ENCODE measurements at places on chromosomes 3 and 15.

DNA sequence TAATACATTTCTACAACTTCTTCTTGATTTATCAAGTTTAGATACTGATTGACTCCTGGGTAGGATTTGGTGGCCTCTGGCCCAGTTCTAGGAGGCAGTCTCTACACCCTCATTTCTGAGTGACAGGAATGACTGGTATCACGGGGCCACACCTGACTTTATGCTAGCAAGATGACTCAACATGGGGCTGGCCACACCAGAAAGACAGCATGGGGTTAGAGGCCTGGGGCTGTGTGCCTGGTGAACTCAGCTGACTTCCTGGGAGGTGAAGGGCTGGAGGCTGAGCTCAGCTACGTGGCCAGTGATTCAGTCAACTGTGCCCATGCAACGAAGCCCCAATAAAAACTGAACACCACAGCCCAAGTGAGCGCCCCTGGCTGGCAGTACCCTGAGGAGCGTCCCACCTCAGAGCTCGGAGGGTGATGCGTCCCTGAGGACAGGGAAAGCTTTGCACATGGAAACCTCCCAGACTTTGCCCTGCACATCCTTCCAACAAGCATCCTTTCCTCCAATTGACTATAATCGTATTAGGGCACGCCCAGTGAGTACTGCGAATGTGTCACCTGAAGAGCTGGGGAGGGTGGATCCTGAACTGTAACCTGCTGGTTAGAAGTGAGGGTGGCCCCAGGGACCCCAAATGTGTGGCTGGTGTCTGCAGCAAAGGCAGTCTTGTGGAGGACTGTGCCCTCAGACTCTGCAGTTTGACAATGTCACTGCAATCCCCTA, 57.2 kb downstream of the NIPA2 start:
- DNase-seq, result no peak

DNA sequence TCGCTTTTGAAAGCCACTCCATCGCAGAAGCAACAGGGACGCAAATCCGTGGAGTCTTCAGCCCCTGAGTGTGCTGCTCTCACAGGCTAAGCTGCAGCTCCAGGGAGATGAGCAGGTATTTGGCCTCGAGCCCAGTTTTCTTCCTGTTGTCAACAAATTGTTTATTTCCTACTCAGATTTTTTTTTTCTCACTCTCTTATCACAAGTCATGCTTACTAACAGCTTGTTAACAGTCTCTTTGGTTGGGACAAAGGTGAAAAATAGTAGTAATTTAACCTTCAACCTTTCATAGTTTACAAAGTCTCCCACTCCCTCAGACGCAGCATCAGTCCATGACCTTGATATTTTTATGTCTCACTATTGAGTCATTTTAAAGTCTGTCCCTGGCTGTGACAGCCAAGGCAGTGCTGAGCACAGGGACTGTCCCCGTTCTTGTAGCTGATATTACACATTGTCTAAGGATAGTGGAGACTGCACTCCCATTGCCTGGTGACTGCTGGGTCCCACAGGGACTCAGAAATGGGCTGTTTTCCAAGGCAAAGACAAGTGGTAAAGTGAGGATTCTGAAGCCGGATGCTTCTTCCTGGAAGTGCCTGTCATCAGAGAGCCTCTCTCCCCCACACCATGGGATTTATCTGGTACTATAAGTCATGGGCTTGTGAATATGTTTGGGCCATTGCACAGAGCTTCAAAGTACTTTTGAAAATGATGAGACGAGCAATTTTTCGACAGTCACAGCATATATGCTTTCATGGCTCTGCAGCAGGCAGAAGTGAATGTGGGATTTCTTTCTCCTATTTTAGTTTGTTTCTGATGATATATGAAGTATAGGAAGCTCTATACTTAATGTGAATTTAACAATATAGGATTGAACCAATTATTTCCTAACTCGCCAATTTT, 59.8 kb upstream of the UNC13C start:
- DNase-seq, result peak; percentile 54

DNA sequence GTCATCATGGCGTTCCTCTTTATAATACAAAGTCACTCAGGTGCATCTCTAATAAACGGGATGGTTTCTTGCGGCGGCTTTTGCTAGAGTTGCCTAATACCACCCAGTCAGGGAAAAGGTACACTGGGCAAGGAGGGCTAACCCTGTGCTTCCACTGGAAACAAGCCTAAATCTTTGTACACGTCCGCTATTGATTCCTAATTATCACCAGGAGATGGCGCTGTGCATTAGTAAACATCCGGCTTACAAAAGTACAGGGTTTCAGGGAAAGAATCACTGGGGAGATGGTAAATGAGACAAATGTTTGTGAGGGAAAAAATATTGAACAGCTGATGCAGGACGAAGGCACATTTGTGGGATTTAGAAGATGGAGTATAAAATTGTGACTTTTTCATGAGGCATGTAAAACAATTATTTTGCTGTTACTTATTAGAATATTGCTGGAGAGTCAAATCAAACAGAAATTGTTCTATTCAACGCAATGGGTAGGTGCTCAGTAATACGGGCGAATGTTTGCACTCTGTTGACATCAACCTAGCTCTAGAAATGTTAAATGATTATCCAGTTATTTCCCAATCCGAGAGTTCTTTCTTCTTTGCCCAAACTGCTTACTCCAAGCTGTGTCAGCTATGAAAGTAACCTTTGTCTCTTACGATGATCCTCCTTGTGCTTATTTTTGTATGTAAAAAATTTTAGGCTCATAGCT, 50.6 kb downstream of the GMNC start:
- DNase-seq, result no peak

- DNase-seq, result no peak
Measured at GRCh38 chr3:72724070-72724469, 124.2 kb downstream of the SHQ1 start.

- no peak for DNase-seq
Measured at GRCh38 chr15:90187257-90187868, 13.8 kb upstream of the SEMA4B start.

DNA sequence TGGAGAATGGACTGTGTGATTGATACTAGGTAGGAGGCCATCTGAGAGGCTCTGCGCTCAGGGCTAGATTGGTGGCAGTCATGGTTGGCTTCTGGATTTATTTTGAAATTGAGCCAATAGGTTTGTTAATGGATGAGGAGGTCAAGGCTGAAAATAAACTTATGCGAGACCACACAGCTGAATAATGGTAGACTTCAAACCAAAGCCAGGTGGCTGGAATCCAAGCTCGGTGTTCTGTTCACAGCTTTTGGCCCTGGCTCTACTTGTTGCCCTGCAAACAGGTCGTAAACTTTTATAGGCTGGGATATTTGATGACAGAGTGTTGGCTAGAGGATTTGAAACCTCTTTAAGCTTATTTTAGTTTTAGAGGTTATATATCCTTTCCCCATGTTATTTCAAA, 160.4 kb downstream of the CHL1 start:
- peak; percentile 83 for DNase-seq

DNA sequence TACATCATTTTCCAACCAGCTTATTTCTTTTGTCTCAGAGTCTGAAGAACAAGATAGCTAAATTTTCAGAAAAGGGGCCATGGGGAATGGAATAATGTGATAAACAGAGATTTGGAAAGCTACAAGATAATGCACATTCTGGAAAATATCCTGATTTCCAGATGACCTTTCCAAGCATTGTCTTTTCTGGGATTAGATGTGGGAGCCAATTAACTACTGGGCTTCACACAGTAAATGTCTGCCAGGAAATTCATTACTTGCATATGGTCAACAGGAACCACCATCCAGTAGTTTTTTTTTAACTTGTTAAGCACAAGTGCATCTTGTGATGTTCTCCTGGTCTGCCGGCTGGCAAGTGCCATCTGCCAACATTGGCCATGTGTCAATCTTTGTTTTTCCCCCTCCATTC, 131.1 kb upstream of the BFSP2 start:
- peak; percentile 61 for DNase-seq

GRCh38 chr3:43523454-43524053, 98.3 kb downstream of the ANO10 start:
- DNase-seq, result no peak

DNA sequence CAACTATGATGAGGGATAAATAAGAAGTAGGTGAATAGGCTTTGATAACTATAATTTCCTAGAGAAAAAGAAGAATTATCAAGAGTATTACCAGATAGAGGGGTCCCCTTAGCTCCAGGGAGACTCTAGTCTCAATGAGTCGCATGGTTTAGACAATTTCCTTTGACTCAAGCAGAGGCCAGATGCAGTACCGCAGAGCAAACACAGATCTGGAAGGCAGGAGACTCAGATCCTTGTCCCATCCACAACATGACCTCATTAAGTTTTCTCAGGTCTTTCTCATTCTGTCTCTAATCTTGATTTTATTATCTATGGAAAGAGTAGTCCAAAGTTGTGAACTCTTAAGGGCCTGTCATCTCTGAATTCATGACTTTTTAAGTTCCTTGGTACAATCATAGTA, 987.9 kb downstream of the NTRK3 start:
- no peak for DNase-seq

GRCh38 chr15:40046721-40047414, 7.9 kb upstream of the SRP14 start:
- DNase-seq, result no peak

GRCh38 chr3:13229273-13229949, 156.2 kb upstream of the IQSEC1 start:
- DNase-seq, result no peak

DNA sequence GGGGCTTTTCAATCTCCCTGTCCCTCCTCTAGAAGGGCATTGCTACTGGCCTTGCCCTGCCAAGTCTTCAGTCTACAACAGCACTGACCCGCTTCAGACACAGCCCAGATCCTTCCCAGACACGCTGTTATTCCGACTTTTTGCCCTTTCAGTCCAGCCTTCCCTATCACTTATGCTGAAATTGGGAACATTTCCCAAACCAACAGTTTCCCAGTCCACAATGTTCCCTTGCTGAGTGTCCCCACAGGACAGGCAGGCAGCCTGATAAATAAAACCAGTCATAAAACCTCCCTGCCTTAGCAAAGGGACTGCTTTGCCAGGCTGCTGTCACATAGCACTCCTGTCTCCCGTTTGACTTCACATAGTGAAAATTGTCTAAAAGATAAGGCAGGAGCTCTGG, 43.5 kb downstream of the GOLGA6L2 start:
- DNase-seq, result no peak

- DNase-seq, result no peak
Measured at GRCh38 chr3:148931574-148931973, 59.8 kb upstream of the GYG1 start.

- DNase-seq, result no peak
Measured at GRCh38 chr3:195045481-195046210, 225.3 kb downstream of the XXYLT1 start.

DNA sequence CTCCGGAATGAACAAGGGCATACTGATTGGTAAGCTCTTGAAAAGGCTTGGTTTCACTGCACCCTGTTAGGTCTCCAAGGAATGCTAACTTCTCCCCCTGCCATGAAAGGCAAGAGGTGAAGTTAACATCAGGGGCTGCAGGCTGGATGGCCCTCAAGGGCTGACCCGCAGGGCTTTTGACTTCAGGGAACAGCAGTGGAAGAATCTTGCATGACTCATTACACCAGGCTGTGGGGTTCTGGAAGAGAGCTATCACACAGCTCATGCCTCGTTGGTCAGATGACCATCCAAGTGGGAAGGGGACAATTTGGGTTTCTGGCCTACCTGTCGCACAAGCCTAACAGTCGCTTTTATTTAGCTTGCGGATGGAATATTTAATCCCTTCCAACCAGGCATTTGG, 23.6 kb upstream of the ATG7 start:
- DNase-seq, result no peak

DNA sequence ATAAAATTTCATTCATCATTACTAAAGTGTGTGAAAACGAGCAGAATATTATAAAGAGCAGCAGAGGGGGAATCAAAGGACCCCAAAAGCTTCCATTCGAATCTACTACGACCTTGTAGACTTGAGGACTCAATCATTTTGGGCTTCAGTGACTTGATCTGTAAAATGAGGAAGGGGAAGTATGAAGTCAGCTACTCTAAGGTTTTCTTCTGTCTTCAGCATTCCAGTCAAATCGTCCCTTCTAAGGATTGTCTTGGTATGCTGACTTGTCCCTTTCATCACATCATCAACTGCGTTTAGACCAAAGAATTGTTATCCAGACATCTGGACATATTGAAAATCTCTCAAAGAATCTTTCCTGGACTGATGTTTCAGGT, 44.8 kb downstream of the PLD1 start:
- DNase-seq, result no peak

GRCh38 chr3:46407970-46408369, 911 bp downstream of the CCRL2 start:
- DNase-seq, result no peak

DNA sequence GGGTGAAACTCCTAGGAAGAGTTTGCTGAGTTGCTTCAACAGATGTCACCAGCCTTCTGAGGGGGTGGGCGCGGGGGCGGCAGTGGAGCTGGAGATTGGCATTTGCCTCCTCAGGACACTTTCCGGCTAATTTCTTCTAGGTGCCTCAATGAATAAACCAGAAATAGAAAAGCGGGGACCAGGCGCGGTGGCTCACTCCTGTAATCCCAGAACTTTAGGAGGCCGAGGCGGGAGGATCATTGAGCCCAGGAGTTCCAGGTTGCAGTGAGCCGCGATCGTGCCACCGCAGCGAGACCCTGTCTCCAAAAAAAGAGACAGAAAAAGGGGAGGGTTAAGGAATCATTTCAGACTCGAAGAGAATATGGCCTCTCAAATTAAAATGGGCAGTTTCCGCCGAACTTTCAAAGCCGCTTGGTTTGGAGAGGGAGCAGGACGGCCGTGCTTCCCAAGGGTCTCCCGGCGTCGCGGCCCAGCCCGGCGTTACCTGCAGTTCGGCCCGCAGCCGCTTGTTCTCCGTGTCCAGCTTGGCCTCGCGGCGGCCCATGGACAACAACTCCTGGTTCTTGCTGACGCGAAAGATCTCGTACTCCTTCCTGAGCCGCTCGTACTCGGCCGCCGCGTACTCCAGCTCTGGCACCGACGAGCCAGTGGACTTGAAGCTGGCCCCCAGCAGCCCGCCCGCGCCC, 587 bp downstream of the NPHP3 start:
- peak; percentile 52 for DNase-seq

- no peak for DNase-seq
Measured at GRCh38 chr15:52406601-52407000, 111.0 kb upstream of the MYO5C start.

DNA sequence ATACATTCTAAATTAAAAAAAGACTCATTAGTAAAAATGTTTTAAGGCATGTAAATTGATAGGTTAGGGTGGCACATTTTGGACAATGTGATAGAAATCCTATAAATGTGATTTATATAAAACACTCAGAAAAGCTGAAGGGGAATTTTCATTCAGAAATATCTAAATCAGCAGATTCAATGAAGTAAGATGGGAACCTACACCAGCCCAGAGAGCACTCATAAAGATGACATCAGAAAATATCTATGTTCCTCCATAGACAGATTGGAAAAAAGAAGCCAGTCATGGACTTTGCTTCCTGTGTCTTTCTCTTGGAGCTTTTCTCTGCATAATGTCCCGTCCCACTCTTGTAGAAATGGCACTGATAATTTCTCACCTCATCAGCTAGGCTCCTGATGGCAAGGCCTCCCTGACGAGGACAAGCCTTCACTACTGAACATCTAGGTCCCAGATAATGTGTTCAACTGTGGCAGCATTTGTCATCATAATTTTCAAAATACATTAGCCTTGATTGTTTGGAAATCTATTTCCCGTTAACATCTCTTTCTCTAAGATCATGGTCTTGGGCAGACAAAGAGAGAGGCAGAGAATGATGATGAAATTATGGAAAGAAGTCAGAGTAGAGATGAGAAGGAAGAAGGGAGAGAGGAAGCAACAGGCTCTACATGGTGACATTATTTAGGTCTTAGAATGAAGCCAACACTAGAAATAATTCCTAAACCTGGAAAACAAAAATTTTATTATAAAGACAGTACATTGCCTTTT, 354.4 kb downstream of the NTRK3 start:
- DNase-seq, result no peak
